Ureter (tissue), 1 donor: ENCODE measurements at places on chromosomes 2 and 18. TPM values are rescaled to one million over a fixed set of nuclear protein-coding genes. Genes with fewer than 3 reads are reported as not detected.

IL1RN gene
- 80.2 TPM for total RNA-seq

CERS6 gene
- 29.3 TPM for total RNA-seq

TEX44 gene
- not detected for total RNA-seq

PPP1R1C gene
- 2.0 TPM for total RNA-seq

C2orf72 gene
- total RNA-seq, result 1.0 TPM

SPATA3 gene
- not detected for total RNA-seq

BOLL gene
- total RNA-seq, result not detected

MC5R gene
- total RNA-seq, result not detected

PCARE gene
- total RNA-seq, result not detected

ANKRD30B gene
- not detected for total RNA-seq

LYG2 gene
- total RNA-seq, result not detected

DNA sequence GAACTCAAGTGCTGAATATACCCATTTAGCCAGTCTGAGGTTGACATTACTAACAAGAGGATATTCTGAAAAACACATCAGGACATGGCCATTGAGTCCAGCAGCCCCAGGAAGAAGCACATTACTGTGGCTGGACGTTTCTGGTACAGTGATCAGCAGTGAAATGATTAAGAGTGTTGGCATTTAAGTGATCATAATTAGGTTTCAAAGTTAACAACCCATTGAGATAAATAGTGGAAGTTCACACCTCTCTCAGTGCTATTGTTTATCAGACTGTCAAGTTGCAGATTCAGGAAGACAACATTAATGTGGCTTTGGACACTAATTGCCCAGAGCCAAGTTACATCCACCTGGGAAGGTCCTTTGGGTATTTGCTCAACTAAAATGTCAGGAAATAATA lies 139.5 kb upstream of the GAREM1 start:
- no peak for DNase-seq

GRCh38 chr2:238684362-238685326 lies 163.2 kb upstream of the TWIST2 start:
- DNase-seq, result peak; percentile 56

DNA sequence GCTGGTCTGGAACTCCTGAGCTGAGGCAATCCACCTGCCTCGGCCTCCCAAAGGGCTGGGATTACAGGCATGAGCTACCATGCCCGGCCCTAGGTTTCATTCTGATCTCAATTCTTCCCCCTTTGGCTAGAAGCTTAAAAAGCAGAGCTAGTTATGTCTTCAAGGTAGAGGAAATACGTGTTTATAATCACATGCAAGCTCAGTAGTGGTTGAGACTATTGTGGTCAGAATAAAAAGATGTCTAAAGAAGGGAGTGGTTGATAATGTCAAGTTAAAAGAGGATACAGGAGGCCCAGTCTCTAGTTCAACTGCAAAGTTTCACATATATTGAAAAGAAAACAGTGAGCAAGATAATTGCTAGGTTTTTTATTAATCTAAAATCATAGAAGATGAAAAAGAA lies 807.8 kb upstream of the ACVR2A start:
- DNase-seq, result no peak

GRCh38 chr2:5589183-5589582 lies 103.0 kb upstream of the SOX11 start:
- no peak for DNase-seq

- DNase-seq, result no peak
Observed at GRCh38 chr2:167706800-167707199, 540.6 kb downstream of the STK39 start.

- no peak for DNase-seq
Observed at GRCh38 chr2:217101972-217102371, 242.1 kb upstream of the TNP1 start.

DNA sequence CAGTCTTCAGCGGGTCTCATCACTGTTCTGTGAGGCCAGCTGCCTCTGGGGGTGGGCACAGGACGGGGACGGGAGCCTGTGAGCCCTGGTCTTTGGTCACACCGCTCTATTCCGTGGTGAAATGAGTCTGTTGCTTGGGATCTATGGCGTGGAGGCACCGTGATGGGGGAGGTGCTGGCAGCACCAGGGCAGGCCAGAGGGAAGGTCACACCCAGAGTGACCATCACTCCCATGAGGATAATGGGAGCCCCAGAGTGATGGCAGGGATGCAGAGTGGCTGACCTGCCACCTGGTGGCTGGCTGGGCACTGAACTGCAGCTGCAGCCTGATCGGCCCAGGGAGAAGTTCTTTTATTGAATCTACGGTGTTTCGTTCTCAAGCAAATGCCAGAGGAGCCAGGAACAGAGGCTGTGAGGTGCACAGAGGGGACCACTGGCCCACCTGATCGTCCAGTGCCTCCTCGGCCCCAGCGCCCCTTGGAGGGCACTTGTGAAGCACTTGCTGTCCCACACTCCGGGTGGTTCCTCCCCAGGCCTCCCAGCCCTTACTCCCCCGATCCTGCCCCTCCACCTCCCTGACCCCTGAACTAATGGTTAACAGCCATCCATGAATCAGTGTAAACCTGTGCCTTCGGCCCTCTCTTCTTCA lies 17.9 kb downstream of the KCNIP3 start:
- no peak for DNase-seq

GRCh38 chr18:78995740-78996395 lies 16.2 kb downstream of the SALL3 start:
- no peak for DNase-seq

DNA sequence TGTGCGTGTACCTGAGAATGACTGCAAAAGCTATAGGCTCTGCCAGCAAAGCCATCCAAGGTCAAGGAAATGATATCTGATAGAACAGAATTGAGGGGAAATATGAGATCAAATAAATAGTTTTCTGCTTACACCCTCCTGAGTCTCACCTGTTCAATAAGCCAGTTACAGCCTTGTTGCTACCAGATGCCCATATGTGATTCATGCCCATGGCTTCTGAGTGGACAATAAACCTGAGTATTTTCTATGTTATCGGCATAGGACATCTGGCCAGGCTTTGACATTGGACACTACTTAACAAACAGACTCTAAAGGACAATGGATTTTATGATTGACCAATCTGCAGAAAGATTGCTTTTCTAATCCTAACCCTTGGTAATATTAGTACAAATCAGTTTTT lies 297.9 kb downstream of the LRATD1 start:
- DNase-seq, result no peak

DNA sequence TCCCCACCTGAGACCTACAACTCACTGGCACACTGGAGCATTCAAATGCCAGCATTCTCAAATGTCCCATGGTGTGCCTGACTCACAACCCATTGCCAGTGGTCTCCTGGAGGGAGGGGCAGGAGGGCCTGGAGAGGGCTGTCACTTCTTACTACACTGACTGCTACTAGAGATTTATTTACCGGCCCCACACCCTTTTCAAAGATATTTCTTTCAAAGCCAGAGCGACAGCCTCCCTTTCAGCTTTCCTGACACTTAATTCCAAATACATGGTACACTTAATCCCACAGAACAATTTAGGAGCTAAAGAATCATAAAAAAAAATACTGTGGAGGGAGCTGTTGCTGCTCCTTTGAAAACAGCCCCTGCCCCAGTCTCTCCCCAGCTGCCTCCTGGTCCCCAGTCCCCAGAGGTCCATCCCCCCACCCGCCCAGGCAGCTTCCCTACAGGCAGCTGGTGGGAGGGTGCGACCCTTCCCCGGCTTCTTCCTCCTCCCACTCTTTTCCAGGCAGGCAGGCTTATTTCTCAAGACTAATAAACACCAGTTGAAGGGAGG lies 129.1 kb upstream of the SMAD2 start:
- DNase-seq, result no peak

- DNase-seq, result no peak
Observed at GRCh38 chr2:142741764-142742269, 135.6 kb upstream of the KYNU start.

DNA sequence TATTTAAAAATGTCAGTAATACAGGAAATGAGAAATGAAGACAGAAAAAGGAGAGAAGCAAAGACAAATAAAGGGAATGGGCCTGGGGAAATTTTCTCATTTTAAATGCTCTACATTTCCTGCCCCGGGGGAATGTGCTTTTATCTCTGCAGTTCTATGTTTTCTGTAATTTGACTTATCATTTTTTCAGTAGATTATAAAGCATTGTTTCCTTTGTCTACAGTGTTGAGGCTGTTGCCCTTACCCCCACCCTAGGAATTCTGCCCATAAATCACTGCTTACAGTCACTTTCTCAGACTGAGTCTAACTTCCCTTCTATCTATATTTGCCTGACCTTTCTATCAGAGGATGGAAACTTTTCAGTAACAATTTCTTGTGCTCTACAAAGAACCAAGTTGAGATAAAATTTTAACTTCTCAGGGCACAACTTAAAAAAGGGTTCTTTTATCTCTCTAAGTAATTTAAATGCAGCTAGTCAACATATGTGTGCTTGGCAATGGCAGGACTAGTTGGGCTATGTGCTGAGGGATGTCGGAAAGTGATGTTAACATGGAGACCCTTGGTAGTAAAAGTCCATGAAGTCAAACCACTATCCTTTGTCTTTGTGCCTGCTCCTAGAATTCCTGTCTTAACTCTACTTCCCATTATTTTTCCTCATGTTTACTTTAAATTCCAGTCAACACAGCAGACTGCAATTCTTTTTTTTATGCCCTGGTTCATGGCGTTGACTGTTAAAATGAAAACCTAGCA lies 146.5 kb upstream of the MMADHC start:
- DNase-seq, result no peak

GRCh38 chr18:13558124-13558523 lies 168.2 kb downstream of the FAM210A start:
- no peak for DNase-seq

- DNase-seq, result no peak
Observed at GRCh38 chr2:36677996-36678605, 18.4 kb upstream of the VIT start.

GRCh38 chr2:190367091-190367490 lies 23.7 kb downstream of the INPP1 start:
- DNase-seq, result no peak

DNA sequence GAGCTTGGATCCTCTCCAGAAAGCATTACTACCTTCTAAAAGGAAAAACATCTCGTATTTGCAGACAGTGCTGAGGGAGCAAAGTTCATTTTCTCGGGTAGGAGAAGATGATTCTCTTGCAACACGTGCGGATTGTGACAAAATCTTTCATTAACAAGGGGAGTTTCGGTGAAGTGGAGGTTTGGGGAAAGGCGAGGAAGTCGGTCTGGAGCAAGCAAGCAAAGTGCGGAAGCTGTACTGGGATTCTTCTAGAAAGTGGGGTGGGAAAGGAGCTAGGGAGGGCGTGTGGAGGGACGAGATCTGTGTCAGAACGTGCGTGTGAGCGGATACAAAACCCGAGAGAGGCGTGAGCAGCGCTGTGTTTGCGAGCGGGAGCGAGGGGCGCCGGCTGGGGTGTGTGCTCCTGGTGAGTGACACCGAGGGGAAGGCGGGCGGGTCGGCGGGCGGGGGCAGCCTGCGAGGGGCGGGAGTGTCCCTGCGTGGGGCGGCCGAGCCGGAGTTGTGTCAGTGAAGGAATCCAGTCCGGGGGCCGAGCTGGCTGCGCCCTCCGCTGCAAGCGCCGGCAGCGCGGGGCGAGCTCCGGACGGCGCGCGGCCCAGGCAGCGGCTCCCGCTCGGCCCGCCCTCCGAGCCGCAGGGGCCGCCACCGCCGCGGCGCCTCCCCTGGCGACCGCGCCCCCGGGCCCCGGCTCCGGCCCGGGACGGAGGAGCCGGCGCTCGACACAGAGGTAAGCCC lies at the start of gene SPATS2L:
Gene SPATS2L (plus strand): TSS at position 498 of the 735 bp plus-strand sequence. CDS start 82,552 bp downstream, outside the sequence.
- peak; percentile 83 for DNase-seq

GRCh38 chr2:230944757-230945372 lies 19.8 kb upstream of the GPR55 start:
- DNase-seq, result no peak

DNA sequence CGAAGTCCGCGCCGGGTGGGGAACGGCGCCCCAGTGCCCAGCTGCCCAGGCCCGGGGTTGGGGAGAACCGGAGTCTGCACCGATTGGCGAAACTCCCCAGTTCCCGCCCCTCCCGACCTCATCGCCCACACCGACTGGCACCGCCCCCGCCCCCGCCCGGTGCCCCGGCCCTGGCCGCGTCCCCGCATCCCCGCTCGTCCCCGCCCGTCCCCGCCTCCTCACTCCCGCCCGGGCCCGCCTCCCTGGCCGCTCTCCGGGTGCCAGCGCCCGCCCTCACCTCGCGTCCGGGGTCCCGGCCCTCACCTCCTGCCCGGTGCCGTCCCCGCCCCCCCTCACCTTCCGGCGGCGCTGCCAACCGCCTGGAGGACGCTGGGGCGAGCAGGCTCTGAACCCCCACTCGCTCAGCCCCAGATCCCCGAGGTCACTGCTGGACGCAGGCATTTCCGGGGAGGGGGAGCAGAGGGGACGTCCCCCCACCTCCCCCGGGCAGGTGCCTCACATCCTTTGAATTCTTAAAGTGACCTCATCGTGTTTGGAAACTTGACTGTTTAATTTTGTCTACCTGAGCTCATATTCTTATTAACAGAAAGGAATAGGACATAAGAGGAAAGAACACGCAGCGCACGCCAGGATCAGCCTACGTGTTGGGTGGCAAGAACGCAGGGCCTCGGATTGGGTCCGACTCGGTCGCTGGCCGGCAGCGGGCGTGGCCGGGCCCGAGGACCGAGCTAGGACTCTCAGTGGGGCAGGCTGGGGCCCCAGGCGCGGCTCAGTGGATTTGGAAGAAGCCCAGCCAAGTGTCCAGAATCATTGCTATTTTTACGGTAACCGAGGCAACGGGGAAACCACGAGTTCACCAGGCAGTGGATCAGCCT lies at the start of gene FAM110C:
Gene FAM110C (minus strand): TSS at position 35 of the 875 bp plus-strand sequence. CDS start 120 bp downstream, outside the sequence.
- peak; percentile 86 for DNase-seq

GRCh38 chr2:121362774-121363173 lies 77.8 kb upstream of the TFCP2L1 start:
- no peak for DNase-seq

DNA sequence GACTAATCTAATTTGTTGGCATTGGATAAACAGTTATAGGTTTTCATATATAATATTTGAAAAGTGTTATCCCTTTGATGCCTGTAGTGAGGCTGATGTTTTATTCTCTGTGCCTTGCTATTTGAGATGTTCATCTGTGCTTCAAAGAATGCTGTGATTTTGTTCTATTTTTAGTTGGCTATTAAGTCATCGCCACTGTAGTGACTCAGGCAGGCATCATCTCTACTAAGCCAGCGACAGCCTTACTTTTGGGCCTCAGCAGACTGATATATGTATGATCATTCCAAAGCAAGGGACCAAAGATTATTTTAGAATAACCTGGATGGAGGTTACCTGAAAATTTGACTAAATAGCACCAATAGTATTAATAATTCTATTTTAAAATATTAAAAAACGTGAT lies 1674.5 kb upstream of the NXPH2 start:
- DNase-seq, result no peak

- DNase-seq, result no peak
Observed at GRCh38 chr2:239160226-239161143, 240.3 kb downstream of the HDAC4 start.

GRCh38 chr18:37188016-37188791 lies 359.3 kb downstream of the KIAA1328 start:
- no peak for DNase-seq

GRCh38 chr2:72940786-72941185 lies 23.5 kb downstream of the EMX1 start:
- DNase-seq, result no peak

GRCh38 chr2:164840458-164840929 lies 1.1 kb downstream of the COBLL1 start:
- DNase-seq, result peak; percentile 72
